Thoracic aorta (tissue), 2 donors: ENCODE measurements at places on chromosomes 11 and 22.

DNA sequence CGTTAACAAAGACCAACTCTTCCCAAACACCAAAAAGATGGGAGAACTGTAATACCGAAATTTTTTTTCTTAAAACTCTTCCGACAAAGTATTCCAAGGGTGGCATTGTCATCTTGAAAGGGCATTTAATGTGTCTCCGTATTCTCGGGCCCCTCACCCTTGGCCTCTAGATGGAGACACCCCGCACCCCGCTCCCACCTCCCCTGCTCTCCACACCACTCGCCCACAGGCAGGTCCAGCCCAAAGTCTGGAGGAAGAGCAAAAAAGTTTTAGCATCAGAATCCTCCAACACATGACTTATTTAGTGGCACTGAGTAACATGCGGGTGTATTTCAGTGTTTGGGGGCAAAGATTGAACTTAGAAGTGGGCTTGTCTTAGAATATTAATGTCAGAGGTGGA is 20.7 kb downstream of the SPATA19 start:
- no peak for DNase-seq

GRCh38 chr11:44326615-44327475 is 16.9 kb upstream of the ALX4 start:
- no peak for DNase-seq

DNA sequence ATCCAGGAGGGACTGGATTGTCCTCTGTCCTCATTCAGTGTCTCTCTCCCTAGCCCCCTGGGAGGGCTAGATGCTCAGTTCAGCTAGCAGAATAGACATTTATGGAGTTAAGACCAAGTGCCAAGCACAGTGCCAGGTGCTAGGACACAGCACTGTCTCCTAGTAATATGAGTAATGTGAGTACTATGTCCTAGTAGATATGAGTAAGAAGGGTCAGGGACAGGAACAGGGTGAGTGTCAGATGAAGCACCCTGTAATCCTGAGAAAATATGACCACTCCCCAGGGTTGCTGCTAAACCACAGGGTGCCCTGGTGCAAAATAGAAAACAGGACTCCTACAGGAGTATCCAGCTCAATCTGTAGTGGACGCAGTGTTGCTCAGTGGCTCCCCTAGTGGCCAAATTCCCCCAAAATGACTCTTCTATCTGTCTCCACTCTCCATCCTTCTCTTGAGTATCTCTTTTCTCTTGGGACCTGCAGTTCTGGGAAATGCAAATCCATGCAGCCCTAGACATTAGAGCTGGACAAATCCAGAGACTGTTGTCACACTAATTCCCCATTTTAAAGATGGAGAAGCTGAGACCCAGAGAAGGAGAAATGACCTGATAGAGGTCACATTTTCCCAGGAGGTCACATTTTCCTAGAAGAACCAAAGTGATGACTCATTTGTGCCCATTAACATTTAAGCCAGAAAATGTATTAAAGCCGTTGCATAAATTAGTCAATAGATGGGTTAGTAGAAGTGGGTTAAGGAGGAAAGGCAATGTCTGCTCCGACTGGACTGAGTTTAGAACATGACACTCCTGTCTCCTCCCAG is 214.3 kb downstream of the NXPE2 start:
- DNase-seq = no peak

DNA sequence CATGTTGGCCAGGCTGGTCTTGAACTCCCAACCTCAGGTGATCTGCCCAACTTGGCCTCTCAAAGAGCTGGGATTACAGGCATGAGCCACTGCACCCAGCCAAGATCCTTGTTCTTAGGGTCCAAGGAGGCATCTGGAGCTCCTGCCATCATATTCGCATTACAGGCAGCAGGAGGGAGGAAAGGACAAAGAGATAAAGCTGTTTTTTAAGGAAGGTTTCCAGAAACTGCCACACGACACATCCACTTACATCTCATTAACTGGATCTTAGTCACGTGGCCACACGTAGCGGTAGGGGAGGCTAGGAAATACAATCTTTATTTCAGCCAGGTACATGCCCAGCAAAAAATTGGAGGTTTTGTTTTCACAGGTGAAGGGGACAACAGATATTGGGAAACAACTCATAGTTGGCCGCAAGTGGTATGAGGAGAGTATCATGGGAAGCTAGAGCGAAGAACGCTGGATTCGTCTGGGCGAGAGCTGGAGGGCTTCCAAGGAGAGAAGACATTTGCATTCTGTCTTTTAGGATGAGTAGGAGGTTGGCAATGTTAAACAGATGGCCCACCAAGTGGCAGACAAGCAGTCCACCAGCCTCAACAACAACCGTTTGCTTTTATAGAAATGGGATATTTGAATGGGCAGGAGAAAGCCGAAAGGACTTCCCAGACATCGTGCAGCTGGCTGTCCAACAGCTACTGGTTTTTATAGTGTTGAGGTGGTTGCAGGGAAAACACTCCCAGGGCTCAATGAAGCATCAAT is 39.2 kb upstream of the DMC1 start:
- no peak for DNase-seq

- DNase-seq = no peak
These were observed 17.6 kb downstream of the PLA2G6 start for GRCh38 chr22:38163844-38164550.
